ENCODE measurements at places on chromosomes 7 and 10.

- no peak for DNase-seq
These were observed 3.8 kb downstream of the GRK5 start for GRCh38 chr10:119211176-119211575.

GRCh38 chr7:70589590-70589989 is 542.4 kb upstream of the GALNT17 start:
- no peak for DNase-seq

DNA sequence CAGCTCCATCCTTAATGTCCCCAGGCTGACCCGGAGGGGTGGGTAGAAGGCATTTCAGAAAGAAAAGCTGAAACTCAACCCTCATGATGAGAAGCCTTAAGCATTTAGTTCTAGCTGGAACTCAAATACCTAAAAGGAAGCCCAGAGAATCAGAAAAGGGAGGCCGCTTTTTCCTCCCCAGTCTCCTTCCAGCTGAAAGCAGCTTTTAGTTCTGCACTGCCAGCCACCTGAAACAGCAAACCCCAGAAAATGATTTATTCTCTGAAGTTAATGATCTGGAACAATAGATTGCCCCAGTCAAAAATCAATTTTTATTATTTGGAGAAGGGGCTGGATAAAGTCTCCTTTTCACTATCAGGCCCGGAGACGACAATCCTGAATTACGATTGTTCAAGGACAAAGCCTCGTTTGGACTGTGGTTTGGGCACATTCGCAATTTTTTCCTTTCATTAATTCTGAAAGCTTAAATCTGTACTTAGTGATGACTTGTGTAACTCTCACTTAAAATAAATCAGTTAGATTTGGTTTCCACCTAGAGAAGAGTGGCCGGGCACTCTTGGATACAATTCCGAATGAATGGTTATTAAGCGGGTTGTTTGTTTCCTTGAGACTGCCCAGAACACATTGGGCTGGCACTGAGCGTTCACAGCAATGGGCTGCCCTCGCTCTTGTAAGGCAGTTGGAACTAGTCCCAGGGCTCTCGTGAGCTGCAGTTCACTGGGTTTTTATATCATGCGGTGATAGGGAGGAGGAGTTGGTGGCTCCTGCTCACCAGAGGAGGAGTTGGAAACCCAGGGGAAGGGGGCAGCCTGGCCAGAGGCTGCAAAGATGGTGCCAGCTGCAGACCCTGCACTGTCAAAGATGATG is 262.2 kb downstream of the CCSER2 start:
- no peak for DNase-seq

DNA sequence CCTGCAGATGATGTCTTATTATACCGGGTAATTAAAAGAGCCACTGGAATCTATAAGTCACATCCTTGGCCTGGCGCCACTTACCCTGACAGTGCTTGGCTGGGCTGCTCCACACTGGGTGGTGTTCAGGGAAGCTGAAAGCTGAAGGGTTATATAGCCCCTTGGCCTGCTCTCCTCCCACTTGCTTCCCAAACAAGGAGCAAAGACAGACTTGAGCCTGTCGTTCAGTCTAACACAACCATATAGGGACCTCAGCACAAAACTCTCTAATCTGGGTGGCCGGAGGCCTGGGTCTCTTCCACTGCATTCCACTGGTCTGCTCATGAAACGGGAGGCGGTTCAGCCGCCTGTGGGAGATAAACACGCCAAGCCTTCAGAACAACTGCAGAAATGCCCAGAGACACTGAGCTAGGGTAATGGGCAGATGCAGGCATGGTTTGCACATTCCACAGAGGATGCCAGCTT is at the start of gene ACTA2:
TSS of gene ACTA2 (minus strand) at position 127 of the 465 bp plus-strand sequence. CDS start 3,843 bp downstream, outside the sequence.
- DNase-seq = no peak

GRCh38 chr7:127652333-127653248 is 597 bp downstream of the SND1 start:
- no peak for DNase-seq
